EL (cell line): ENCODE measurements at places on chromosomes 5 and 9.

GRCh38 chr5:72752909-72753308 lies 63.6 kb upstream of the TNPO1 start:
- no peak for DNase-seq

DNA sequence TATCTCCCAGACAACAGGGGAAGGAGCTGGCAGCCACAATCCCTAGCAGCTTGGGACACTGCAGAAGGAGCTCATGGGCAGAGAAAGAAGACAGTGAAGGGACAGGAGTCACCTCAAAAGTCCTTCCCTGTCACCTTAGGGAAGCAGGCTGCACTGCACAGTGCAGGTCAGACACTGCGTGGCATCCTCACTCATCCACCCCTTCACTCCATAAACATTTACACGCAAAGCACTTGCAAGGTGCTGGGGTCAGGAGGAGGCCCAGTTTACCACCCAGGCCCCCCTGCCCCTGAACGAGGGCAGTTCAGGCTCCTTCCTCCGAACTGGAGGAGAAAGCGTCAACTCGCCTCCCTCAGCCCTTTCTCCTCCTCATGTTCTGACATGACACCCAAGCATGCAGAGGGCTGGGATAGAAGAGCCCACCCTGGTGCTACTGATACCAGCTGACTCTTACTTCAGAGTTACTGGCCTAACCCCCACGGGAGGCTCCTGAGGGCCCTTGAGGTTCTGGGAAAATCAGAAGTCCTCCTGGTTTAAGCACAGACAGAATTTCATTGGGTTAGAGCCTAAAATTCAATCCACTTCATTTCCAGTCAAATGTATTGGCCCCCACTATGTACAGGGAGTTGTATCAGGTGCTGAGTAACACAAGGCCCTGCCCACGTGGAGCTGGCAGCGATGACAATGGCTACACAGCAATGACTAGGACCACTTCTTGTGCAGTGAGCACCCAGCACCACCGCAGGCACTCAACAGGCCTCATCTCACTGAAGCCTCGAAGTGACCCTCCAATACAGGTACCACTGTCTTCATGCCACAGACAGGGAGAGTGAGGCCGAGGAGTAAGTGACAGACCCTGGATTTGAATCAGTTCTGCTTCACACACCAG lies 70.4 kb downstream of the RAPGEF1 start:
- no peak for DNase-seq

GRCh38 chr5:98031926-98032325 lies 741.5 kb upstream of the RGMB start:
- DNase-seq = no peak

DNA sequence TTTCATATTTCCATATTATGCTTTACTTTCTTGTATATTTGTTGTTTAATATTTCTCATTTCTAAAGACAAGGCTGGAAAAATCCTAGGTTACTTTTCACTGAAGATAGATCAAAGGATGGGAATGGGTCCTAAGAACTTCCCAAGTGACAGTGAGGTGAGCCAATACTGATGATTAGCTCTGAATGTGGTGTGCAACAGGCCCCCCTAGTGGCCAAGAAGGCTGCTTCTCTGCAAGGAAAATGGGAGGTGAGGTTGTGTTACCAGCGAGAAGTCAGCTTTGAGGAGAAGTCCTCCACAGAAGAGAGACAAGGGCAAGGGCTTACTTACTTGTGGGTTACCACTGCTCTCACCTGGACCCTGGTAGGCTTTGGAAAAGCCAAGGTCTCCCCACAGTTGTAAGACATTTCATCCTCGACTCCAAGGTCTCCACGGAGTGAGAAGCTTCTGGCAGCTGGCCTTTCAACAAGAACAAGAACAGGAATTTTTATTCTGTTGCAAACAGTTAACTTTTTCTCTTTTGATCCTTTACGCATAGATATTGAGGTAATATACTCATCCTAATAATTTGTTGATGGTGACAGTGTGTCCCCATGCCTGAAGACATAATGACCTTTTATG lies 69.9 kb downstream of the MAMDC2 start:
- DNase-seq = peak; percentile 66

DNA sequence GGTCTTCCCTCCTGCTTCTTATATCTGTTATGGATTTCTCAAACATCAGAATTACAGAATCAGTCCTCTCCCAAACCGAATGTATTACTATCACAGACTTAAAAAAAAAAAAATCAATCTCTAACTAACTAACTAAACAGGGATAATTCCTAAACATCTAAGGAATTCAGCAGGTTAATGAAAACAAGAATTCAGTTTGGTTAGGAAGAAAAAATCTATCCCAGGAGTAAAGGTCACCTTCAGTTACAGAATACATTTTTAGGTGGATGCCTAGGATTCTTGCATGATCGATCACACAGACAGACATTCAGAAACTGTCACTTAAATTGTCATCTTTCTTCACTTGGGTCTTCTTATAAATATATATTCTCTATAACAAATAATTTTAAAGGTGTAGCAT lies 11.5 kb downstream of the PTAR1 start:
- DNase-seq = peak; percentile 54

GRCh38 chr9:136631038-136632000 lies 31.4 kb upstream of the EGFL7 start:
- peak; percentile 73 for DNase-seq

DNA sequence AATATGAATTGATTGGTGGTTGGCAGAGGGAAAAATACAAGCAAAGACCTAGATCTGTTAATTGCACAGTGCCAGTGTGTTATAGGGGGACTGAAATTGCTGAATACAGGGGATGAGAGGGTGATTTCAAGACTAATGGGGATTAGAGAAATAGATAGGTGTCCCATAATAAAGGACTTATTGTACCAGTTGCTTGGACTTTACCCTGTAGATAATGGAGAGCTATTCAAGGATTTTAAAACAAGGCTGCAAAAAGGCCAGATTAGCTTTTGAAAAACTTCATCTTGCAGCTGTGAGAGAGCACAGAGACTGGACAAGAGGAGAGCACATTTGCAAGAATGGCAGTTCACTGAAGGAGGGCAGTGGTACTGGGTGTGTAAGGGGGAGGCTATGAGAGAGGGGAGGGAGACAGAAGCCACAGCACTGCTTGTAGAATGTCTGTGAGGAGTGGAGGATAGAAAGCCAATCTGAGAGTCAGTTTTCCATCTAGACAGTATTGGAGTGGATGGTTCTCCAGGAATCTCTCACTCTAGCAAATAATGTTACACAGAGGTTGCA lies 28.8 kb upstream of the SCAMP1 start:
- no peak for DNase-seq

DNA sequence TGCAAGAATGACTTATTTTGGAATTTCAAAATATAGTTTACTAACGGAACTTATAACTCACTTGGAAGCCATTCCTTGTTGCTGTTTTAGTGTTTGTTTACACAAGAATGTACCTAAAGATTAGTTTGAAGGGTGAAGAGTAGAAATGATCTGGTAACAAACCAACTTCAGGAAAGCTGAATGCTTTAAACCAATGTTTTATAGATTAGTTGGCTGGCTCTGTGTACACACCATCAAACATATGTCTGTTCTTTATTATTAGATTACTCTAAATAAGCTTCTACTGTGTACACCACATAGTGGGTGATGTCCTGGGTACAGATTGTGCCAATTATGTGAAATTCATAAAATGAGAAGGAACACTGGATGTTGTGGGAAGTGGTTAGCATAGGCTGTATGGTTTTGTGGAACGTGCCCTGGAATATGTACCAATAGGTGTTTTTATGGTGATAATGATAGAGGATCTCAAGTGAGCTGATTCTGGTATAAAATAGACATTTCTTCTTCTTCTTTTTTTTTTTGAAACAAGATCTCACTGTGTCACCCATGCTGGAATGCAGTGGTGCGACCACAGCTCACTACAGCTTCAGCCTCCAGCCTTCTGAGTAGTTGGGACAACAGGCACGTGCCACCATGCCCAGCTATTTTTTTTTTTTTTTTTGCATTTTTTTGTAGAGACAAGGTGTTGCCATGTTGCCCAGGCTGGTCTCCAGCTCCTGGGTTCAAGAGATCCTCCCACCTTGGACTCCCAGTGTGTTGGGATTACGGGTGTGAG lies 109.3 kb upstream of the DHFR start:
- DNase-seq = peak; percentile 7

GRCh38 chr5:65730910-65731309 lies 8.9 kb downstream of the NLN start:
- no peak for DNase-seq

GRCh38 chr5:35023391-35024178 lies 24.2 kb downstream of the AGXT2 start:
- no peak for DNase-seq
